CD8-positive, alpha-beta T cell (primary cell): ENCODE measurements at places on chromosomes 7 and 10.
A peak's percentile ranks its signal among the peaks of the same experiment; 100 is the strongest.

DNA sequence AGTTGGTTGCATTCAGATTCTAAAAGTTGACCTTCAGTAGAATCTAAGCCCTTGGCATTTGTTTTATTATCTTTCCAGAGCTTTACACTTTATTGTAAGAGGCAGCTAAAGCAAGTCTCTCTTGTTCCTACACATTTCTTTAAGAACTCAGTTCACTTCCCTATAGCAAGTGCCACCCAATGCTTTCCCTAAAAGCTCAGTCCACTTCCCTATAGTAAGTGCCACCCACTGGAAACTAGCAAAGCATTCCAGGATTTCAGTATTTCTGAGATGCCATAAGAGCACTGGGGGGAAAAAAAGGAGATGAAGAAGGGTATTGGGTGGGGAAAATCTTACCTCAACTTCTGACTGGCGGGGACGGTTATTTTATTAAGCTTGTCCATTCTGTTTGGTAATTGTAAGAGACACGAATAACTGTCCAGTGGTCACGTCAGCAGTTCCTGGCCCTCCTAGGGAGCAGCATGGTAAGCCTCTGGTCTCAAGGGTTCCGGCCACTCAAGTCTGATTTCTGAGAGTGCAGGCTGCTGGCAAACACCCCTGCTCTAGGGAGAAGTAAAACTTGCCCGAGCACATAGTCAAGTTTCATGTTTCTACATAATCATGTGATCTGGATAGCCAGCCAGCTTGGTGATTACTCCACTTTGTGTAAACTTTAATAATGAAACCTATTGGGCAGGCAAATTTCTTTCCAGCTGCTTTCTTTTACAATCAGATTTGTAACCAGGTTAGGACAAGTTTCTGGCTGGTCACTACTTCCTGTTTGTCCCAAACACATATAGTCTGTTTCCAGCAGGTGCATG, at the start of gene BLNK:
BLNK (minus strand) TSS at position 554 of the 800 bp plus-strand sequence; CDS start at position 383, 171 bp downstream.
- DNase-seq, result no peak

DNA sequence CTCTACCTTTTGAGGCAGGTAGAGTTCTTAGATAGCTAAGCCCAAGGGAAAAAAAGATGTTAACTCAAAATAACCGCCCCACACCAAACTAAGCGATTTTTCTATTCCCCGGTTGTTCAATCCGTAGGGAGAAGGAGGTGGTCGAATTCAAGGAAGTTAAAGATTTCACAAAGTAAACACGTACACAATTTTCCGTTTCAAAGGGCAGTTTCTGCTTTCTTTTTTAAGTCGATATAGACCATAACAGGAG, 842 bp downstream of the KBTBD2 start:
- no peak for DNase-seq

- DNase-seq, result peak; percentile 21
Observed at GRCh38 chr10:49309691-49310411, 10.9 kb downstream of the C10orf71 start.

DNA sequence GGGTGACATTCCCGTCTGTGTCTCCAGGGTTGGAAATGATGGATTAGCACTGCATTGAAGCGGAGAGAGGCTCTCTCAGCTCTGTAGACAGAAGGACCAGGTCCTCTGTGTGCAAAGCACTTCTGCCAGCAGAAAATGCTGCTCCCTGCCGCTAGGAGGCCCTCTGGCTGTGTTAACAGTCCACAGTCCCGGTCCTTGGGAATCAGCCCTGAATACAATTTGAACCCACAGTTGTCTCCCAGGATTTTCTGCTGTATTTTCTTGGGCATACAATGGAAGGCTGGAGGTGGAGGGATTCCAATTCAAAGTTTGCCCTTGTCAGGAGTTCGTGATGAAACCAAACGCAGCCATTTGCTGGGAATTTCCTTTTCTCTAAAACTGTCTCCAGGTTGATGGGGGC, 205.2 kb downstream of the GLRX3 start:
- DNase-seq, result no peak

GRCh38 chr7:21767300-21767900, 178.3 kb downstream of the CDCA7L start:
- no peak for DNase-seq

- no peak for DNase-seq
Observed at GRCh38 chr10:60380781-60381180, 8.9 kb downstream of the ANK3 start.

- DNase-seq, result no peak
Observed at GRCh38 chr7:154364170-154364569, 312.0 kb downstream of the DPP6 start.

- no peak for DNase-seq
Observed at GRCh38 chr10:70567603-70568002, 34.9 kb downstream of the PRF1 start.

DNA sequence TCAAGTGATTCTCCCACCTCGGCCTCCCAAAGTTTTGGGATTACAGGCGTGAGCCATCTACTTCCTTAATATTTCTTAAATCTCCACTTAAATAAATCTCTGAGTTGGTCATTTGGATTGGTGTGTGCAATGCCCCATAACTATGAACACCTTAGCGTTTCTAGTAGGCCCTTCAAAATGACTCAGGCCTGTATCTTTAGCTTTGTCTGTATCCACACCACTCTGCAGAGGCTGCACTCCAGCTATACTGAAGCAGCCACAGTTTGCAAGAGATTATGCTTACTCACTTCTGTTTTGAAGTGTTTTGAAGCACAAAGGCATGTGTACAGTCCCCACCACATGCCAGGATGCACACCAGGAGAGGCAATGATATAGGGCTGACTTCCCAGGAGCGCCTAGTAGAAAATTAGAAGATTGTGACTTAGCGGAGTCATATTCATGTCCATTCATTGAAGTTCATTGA, 2.4 kb upstream of the ST7 start:
- DNase-seq, result no peak

- no peak for DNase-seq
Observed at GRCh38 chr10:21427804-21428481, 97.5 kb downstream of the SKIDA1 start.

- no peak for DNase-seq
Observed at GRCh38 chr10:108050626-108051025, 886.1 kb upstream of the SORCS1 start.

GRCh38 chr10:72245949-72246525, 27.7 kb upstream of the DDIT4 start:
- DNase-seq, result no peak

DNA sequence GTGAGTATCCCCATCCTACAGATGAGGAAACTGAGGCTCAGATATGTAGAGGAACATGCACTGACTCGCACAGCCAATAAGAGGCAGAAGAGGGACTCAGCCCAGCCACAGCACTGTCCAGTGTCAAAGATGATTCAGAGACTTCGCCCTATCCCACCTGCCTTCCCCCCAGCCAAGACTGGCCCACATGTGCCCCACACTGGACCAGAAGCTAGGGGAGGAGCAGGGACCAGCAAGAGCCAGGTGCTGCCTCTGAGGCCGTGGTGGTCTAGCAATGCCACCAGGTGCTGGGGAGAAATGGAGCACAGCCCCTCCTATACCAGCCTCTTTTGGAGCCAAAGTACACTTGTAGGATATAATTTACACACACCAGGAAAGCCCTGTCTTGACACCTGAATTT, 22.3 kb downstream of the GRID1 start:
- no peak for DNase-seq

- no peak for DNase-seq
Observed at GRCh38 chr10:34024693-34025425, 690.4 kb upstream of the NRP1 start.

DNA sequence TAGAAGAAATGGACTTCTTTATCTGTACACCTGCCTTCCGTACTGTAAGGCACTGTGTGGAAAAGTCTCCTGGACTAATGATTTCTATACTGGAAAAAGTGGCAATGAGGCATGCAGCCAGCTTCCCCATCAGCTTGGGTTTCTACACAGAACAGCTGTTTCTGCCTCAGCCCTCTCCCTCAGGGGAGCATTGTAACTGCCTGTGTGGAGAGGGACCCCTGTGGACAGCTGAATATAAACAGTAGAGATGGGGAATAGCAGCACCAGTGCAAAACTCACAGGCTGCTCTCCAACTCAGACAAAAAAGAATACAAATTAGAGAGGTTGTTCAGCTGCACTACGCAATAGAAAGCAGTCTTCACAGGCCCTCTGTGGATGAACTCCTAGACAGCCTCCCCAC, 451.3 kb upstream of the MBL2 start:
- DNase-seq, result no peak

DNA sequence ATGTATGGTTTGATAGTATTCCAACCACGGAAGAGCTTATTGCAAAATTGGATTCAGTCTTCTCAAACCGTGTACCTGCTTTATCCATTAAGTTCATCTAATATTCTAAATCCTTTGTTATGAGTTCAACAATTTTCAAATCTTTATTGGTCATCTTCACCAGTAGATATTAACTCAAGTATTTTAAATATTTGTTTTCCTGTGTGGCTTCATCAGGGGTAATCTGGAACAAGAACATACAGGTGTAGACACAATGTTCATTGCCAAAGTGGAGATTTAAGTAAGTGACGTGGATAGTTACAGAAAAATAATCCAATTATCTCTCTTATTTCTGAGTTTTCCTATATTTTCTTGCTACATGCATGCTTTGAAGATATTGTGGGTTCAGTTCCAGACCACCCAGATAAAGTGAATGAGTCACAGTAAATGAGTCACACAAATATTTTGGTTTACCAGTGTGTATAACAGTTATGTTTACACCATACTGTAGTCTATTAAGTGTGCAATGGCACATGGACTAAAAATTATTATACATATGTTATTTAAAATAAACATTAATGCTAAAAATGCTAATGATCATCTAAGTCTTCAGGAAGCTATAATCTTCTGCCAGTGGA, 429.0 kb upstream of the POT1 start:
- no peak for DNase-seq

DNA sequence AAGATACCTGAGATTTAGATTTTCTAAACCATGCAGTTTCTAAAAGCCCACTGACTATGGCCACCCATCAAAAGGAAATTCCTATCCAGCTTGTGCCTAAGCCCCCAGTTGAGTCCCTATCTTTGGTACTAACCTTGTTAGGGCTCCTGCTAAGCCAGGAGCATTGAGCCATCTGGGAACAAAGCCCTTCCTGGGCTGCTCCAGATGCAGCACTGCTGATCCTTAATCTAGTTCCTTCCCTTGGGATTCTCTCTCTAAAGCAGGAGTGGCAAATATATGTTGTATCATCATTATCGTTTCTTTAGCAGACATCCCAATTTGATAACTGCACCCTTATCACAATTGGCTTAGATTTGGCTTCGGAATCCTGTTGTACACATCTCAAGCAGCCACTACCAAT, 24.7 kb upstream of the PDLIM1 start:
- DNase-seq, result no peak

DNA sequence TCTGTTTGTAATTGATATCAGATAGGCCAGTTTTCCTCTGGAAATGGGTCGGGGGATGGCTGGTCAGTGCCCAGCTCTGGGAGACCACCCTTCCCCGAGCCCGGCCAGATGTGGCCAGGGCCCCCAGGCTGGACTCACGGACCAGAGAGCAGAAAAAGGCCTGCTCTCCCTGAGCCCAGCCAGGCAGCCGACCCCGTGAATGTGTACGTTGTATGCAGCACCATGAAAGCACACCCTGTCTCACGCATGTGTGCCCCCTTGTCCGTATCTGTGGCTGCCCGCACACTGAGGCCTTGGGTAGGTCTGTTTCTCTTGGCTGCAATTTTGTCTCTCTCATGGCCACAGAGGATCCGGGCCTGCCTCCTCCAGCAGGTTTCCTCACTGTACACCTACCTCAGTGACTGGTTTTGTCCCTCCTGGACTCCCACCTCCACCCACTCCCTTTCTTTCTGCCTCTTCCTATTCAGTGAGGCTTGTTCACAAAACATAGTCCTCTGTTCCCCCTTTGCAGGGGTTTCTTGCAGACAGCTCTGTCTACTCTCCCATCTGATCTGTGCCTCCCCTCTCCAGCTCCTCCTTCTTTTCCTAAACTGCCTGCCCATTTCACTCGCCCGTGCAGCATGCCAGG, 23.6 kb upstream of the ANKRD2 start:
- DNase-seq, result no peak

GRCh38 chr7:501526-501925, 18.1 kb downstream of the PDGFA start:
- DNase-seq, result no peak

- no peak for DNase-seq
Observed at GRCh38 chr7:19060761-19061259, 56.6 kb downstream of the TWIST1 start.

GRCh38 chr10:102783568-102783967, 39.8 kb downstream of the WBP1L start:
- DNase-seq, result no peak

DNA sequence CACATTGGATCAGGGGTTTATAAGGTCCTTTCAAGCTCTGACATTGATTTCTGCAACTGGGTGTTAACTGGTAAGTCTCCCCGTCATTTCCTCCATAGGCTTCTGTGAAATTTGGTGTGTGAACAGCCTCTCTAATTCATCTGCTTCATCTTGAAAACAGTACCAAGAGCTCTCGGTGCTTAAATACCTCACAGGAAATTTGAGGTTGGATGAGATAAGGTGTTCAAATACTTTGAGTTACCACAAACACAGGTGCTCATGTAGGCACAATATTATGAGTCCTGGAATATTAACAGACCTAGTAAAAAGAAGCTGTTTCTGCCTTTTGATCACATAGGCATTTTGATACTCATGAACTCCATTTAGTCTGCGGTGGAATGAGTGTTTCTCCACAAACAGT, 85.2 kb downstream of the RTKN2 start:
- peak; percentile 89 for DNase-seq

- DNase-seq, result no peak
Observed at GRCh38 chr10:43000021-43000411, 76.9 kb upstream of the RET start.

DNA sequence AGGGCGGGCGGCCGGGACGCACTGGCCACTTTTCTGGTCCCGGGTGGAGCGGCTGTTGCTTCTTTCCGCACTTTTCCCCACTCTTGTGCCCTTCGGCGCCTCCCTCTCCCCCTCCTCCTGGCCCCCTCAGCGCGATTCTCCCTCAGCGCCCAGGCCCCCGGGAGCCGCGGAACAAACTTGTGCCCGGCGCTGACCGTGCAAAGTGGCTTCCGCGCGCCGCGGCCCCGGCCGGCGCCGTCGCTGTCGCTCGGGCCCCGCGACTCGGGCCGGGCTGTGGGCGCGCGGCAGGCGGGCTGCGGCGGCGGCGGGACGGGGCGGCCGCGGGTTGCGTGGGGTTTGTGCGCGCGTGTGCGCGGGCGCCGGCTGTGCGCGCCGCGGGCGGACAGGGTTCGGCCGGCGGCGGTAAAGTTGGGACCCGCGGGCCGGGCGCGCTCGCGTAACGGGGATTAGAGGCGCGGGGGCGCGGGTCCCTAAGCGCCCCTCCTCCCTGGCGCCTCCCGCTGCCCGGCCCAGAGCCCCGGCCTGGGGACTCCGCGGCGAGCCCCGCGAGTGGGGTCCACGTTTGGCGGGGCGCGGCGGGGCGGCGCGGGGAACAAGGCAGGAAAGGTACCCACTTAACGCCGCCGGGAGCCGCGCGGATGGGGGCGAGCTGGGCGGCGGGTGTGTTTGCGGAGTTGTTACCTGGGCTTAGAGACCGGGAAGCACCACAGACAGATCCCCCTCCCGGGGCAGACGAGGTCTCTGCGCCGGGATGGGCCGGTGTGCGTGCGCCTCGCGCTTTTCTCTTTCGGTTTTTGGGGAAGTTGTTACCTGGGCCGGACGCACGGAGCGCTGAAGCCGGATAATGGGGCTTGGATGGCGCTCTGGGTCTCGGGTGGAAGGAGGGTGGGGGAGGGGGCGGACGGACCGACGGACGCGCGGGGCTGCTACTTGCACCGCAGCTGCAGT, 860 bp downstream of the ZEB1 start:
- peak; percentile 64 for DNase-seq

GRCh38 chr7:80603940-80604339, 34.5 kb upstream of the CD36 start:
- DNase-seq, result no peak

- no peak for DNase-seq
Observed at GRCh38 chr10:43071865-43072650, 4.8 kb upstream of the RET start.

- DNase-seq, result no peak
Observed at GRCh38 chr7:128129224-128129864, 98.1 kb upstream of the LRRC4 start.
